ENCODE measurements at places on chromosomes 1 and 21.

DNA sequence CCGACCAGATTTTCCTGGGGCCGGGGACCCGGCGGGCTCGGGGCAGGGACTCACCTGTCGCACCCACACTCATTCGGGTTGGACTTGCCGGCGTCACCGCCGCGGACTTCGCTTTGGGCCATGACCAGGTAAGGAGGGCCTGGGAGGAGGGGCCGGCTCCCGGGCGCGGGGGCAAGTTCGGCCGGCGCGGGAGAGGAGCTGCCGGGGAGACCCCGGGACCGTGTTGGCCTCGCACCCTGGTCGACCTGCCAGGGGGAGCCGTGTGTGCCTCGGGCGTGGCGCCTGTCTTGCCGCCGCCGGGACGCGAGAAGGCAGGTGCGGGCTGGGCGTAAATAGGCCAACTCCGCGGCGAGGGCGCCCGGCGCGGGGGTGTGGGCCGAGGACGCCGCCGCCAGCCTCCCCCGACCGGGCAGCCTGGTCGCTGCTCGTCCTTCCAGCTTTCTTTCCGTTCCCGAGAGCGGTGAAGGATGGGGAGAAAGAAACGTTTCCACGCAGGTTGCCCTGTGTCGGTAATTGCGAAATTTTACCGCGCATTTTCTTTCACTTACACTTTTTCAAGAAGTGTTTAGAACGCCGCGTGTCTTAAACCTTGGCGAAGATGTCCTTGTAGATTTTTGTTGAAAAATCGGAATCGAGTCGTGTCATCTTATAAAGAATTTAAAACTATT is 558 bp downstream of the USP1 start:
- peak; percentile 53 for DNase-seq

DNA sequence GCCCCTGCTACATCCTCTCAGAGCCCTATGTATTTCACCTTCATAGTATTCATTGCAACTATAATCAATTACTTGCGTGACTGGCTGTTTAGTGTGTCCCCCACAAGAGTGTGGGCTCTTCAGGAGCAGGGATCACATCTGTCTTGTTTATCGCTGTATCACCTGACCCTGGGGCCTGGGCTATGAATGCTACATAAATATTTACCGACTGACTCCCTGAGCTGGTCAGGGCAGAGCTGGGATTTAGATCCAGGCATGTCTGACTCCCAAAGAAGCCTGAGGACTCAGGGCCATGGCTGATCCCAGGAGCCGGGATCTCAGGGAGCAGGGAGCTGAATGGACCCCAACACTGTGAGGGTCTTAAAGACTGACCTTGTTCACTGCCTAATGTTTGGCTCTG is 49.7 kb downstream of the AHDC1 start:
- no peak for DNase-seq

DNA sequence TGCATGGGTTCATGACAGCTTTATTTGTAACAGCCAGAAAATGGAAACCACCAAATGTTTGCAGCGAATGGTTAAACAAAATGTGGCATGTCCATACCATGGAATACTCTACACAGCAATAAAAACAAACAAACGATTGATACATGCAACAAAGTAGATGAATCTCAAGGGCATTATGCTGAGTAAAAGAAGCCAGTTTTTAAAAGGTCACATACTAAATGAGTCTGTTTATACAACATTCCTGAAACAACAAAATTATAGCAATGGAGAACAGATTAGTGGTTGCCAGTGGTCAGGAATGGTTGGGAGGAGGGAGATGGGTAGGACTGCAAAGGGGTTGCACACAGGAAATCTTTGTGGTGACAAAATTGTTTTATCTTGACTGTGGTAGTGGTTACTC is 202.4 kb upstream of the UBE2U start:
- peak; percentile 7 for DNase-seq

- no peak for DNase-seq
These were observed 23.6 kb downstream of the LAMC2 start for GRCh38 chr1:183209533-183210158.

DNA sequence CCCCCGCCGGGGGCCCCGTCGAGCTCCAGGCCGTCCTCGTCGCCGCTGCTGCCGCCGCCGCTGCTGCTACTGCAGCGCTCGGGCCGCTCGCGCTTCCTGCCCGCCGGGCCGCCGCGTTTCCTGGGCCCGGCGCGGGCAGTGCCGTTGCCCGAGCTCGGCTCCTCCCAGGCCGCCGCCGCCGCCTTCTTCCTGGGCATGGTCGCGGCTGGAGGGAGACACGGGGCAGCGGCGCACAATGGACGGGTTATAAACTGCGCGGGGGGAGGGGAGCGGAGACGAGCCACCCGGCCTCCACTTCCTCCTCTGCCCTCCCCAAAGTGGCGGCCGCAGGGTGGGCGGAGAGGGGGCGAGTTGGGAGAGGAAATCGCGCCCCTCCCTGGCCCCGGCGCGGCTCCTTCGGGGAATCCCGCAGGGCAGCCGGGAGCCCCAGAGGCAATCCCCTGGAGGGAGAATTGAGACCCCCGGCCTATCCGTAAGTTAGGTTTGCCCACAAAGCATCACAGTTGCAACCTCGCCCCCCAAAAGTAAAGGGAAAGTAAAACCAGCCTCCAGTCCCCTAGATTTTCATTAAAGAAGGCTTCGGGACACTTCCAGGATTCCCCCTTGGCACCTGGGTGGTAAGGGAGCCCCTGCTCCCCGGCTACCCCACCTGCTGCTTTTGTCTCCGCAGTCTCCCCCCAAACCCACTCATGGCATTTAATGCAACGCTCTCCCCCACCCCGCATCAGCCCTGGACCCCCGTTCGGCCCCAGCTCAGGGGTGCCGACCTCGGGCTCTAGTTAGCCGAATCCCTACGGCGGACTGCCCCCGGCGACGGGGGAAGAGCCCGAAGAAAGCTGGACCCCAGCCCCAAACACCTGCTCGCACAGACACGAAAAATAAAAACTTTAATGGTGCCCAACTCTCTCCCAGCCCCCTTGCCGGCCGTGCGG is 893 bp downstream of the RCC2 start:
- peak; percentile 94 for DNase-seq

DNA sequence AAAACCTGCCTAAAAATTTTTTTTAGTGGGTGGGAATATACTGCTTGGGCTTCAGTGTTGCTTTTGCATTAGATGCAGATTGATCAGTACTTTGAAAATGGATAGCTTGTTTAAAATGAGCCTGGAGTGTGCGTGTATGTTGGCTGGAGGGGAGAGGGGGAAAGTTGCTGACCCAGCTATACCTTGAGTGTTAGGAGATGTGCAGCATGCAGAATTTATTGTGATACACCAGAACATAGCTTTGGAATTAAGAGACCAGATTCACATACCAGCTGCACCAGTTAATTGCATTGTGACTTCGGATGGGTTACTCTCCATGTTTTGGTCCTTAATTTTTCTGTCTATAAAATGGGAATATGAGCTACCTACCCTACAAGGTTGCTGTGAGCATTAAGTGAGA is 60.4 kb downstream of the PRDM2 start:
- DNase-seq = no peak

DNA sequence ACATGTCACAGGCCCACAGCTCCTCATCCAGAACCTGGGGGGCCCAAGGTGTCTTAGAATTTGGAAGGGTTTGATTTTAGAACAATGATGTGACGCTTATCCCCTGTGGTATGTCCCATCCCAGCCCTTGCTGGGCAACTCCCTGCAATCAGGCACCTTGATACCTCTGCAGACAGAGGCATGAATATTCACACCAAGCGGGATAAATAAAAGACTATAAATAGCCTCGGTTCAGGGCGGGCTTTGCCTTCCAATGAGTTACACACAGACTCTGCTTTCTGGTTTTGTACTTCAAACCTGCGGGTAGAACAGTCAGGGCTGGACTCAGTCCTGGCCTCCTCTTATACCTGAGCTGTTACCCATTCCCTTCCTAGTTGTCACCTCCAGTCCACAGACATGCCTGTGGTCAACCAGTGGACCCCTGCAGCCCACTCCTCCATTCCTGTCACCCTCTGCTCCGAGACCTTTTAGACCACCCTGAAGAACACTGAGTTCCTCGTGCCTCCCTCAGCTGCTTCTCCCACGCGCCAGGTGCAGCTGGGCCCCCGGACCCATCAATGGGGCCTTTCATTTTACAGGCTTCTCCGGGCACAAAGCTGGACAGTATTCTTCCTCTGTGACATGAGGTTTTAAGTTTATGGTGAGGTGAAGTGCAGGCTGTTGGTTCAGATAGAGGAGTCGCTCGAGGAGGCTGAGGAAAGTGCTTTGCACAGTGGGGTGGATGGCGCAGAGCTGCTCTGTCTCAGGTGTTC is 120.1 kb upstream of the TNR start:
- no peak for DNase-seq

- DNase-seq = peak; percentile 36
These were observed 6.0 kb downstream of the TOR1AIP1 start for GRCh38 chr1:179888071-179888470.
